ENCODE measurements at places on chromosomes 5 and 9.
A peak's percentile ranks its signal among the peaks of the same experiment; 100 is the strongest.

GRCh38 chr9:125189011-125189360 lies 617 bp downstream of the PPP6C start:
- DNase-seq = peak; percentile 63

DNA sequence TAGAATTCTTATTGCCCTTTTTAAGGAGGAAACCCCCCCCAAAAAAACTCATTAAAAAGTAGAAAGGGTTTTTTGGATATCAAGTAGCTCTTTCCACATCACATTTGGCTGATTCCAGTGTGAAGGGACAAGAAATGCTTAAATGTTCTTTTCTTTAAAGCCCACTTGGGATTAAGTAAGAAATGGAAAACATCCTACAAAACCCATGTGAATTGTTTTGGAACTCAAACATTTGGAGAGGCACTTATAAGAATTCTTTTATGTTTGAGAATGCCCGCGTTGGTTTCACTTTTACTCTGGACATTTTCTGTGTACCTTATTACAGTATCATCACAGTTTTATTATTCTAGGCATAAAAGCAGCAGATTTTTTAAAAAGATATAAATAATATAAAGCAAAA lies 301.1 kb upstream of the ACTBL2 start:
- DNase-seq = no peak

- DNase-seq = no peak
Measured at GRCh38 chr5:7577381-7577780, 181.4 kb downstream of the ADCY2 start.

DNA sequence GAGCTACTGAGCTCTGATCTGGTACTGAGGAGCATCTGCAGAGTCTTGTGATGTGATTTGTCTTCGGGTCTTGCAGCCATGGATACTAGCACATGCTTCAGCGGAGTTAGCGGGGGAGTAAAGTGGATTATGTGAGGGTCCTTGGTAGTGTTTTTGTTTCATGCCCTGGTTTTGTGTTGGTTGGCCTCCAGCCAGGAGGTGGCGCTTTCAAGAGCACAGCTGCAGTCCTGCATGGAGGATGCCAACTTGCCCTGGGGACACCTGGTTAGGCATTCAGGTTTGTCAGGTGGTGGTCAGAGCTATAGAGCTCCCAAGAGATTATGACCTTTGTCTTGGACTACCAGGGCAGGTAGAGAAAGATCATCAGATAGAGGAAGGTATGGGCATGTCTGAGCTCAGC lies 185.8 kb upstream of the CDH6 start:
- peak; percentile 7 for DNase-seq

GRCh38 chr9:89037346-89037745 lies 46.1 kb downstream of the S1PR3 start:
- no peak for DNase-seq

GRCh38 chr9:86034863-86035734 lies 64.3 kb downstream of the GOLM1 start:
- peak; percentile 83 for DNase-seq

DNA sequence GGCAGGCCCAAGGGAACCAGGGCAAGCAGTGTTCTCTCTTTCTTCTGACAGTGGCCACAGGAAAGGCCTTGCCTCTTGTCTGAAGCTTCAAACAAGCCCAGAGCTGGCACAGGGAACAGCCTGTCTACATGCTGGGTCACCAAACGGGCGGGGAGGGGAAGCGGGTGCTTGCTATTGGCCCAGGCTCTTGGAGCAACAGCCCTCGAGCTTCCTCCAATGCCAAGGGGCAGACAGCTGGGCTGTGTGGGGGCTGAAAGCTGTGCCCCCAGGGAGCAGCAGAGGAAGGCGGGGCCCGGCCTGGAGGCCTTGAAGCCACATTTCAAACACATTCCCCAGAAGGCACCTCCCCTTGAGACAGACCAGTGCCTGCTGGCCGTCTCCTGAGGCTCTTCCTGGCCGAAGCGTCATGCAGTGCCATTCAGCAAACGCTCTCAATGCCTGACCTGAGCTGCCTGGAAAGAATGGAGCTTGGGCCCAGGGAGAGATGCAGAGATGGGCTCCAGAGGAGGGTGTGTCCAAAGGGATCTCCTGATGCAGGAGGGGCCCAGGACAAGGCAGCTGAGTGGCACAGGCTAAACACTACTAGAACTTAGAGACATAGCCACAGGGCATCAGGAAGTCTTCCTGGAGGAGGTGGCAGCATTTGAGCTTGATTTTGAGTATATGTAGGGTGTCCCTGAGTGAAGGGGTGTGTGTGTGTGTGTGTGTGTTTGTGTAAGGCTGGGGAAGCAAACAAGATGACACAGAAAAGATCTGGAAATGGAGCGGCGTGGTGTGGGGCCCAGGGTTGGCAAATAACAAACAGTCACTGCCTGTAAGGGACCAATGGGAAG lies 2.5 kb downstream of the FIBCD1 start:
- peak; percentile 81 for DNase-seq

- DNase-seq = no peak
Measured at GRCh38 chr9:133825555-133826218, 87.5 kb upstream of the SARDH start.

- no peak for DNase-seq
Measured at GRCh38 chr9:95645992-95646391, 129.2 kb upstream of the PTCH1 start.

DNA sequence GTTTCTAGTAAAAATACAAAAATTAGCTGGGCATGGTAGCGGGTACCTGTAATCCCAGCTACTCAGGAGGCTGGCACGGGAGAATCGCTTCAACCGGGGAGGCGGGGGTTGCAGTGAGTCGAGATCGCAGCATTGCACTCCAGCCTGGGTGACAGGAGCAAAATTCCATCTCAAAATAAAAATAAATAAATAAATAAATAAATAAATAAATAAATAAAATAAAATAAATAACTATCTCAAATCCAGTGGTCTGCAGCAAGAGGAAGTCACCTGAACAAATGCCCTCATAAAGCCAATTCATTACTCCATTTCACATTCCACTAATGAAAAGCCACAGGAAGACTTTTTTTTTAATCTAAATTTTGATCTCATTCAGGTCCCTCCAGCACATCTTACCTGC lies 114.2 kb downstream of the EFNA5 start:
- no peak for DNase-seq

DNA sequence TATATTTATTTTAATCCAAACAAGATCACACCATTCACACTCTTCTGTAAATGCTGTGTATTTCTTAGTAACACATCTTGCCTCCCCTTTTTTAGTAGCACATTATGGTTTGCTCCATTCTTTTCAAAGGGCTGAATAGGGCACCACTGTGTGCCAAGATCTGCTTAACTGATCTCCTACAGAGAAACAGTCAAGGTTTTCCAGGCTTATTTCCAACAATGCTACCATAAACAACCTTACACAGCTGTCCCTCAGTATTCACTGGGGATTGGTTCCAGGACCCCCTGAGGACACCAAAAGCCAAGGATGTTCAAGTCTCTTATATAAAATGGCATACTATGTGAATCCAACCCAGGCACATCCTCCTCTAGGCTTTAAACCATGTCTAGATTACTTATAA lies 16.5 kb downstream of the GOLM1 start:
- DNase-seq = no peak

DNA sequence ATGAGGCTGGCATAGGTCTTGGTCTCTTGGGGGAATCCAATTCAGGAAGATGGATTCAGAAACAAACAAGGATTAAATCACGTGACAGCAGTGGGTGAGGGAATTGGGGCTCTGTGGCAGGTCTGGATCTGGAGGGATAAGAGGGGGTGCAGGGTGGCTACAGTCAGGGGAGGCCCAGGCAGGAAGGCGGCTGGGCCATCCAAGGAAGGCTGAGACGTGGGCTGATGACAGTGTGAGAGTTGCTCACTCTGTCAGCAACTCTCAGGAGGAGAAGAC lies 65.8 kb upstream of the COL5A1 start:
- DNase-seq = no peak

DNA sequence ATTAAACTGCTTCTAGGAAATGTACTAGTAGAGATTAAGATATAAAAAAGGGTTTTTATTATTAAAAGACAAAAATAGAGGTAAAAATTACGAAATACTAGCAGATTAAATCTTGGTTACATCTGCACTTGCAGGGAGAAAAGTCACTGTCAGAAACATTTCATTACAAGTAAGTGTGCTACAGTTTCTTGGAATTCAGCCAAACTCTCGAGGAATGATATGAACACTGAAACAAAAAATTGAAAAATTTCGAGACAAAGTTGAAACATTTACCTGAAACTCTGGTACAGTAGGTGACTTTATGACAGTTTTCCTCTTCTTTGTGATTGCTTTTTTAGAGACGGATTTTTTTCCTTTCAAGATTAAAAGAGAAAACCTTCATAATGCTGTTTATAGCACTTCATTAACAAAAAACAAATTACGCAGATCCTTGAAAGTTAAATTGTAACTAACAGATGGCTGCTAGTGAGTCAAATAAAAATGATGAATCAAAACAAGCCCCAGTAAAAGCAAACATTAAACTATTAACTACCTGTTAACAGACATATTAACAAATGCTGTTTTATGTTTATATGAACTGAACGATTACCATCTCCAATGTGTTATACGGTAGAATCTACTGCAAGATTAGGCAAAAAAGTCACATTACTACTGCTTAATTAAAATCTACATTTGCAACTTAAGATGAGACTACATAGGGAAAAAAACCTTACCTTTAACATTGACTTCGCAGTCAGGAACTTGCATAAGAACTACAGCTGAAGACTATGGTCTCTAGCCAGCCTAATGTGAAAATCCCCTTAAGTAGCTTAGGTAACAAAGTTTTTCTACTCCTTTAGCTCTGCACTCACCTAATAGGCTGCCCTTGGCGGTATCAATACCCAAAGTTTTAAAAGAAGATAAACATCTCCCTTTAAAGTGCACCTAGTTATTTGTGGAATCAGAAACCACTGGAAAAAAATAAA lies 61.4 kb downstream of the RANBP6 start:
- DNase-seq = no peak

GRCh38 chr5:61860978-61861377 lies 445.0 kb upstream of the KIF2A start:
- DNase-seq = peak; percentile 28

DNA sequence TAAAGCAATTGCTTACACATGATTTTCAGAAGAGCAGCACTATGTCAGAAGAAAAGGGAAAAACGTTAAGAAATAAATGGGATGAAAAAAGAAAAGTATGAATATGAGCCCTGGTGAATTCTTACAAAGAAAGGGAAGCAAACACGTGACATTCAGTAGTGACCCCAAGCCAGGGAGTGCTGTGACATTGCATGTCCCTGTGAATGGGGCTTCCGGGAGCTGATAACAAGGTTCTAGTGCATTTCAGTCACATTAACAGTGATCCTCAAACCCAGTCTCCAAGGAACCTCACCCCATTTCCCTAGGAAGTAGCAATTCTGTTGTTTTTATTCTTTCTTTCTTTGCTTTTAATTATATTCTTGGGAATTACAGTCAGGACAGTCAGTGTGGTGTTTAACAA lies 27.3 kb downstream of the TMEM252 start:
- no peak for DNase-seq

DNA sequence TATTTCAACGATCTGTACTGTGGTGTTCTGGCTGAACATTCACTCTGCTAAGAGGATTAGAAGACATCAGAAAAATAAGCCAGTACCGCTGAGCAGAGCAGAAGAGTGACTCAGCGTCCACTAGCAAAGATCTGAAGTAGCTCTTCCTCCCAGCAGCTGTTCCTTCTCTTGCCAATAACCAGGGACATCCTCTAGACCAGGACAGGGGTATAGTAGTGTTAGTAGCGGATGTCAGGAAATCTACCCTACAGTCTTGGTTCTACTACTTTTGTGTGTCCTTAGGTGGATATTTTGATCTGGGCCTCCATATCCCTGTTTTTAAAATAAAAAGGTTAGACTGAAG lies 103.6 kb downstream of the TSSK1B start:
- no peak for DNase-seq

DNA sequence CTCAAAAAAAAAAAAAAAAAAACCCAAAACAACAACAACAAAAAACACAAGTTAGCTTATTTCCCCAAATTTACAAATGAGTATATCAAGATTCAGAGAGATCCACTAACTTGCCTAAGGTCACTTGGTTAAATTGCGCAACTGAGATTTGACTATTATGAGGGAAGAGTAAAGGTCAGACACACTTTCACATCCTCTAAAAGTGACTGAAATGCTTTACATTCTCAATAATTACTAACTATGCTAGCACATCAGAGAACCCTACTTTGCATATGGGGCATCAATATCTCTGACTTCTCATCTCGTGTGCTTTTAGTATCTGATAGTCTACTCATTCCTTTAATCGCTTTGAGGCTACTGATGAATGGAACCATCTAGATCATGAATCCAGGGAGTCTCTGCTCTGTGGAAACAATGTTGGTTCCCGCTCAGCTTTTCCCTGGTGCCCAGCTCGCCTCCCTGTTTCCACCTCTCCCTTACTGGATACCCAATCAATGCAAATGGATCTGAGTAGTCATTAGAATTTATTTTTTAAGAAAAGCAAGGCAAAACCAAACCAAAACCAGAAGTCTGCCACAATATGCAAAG lies 182.1 kb upstream of the TRIM32 start:
- DNase-seq = no peak

DNA sequence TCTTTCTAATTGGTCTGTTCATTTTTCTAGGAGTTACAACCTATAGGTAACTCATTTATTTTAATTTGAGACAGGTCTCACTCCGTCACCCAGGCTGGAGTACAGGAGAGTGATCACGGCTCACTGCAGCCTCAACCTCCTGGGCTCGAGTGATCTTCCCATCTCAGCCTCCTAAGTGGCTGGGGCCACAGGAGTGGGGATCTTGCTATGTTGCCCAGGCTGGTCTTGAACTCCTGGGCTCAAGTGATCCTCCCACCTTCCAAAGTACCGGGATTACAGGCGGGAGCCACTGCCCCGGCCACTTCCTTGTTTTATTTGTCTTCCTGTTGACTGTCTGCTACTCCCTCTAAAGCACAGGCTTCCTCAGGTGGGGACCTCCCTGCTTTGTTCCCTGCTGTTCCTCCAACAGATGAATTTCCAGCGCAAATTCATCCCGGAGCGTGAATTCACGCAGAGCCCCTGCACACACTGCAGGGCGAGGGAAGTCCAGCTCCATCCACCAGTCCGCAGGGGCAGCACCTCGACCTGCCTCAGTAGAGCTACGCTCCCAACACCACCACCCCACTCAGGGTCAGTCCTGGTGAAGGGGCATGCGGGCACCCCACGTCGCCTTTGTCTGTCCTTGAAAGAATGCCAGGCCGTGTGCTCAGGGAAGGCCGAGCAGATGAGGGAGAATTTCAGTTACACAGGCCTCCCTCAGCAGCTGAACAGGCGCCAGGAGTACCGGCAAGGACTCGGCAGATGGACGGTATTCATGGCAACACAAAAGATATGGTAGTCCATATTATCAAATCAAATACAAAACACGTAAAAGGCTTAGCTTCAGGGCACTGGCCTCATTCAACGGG lies 6.3 kb downstream of the QSOX2 start:
- no peak for DNase-seq

Data from GM23338 (cell line).